ENCODE measurements at places on chromosomes 12 and 14. TPM values are rescaled to one million over a fixed set of nuclear protein-coding genes. Genes with fewer than 3 reads are reported as not detected.

The KCNJ8 gene
- 0.93 TPM for total RNA-seq

The GLI1 gene
- 5.8 TPM for total RNA-seq

- H3K27ac ChIP-seq: no peak overlapping the region
- H3K4me3 ChIP-seq: no peak overlapping the region
- DNase-seq: no peak
- no peaks in the 10 kb centered on the region for H3K27me3 ChIP-seq
- peaks cover 13% of the 10 kb centered on the region for H3K4me1 ChIP-seq
Observed at GRCh38 chr12:116735951-116736599, 1.8 kb downstream of the SPRING1 start.

DNA sequence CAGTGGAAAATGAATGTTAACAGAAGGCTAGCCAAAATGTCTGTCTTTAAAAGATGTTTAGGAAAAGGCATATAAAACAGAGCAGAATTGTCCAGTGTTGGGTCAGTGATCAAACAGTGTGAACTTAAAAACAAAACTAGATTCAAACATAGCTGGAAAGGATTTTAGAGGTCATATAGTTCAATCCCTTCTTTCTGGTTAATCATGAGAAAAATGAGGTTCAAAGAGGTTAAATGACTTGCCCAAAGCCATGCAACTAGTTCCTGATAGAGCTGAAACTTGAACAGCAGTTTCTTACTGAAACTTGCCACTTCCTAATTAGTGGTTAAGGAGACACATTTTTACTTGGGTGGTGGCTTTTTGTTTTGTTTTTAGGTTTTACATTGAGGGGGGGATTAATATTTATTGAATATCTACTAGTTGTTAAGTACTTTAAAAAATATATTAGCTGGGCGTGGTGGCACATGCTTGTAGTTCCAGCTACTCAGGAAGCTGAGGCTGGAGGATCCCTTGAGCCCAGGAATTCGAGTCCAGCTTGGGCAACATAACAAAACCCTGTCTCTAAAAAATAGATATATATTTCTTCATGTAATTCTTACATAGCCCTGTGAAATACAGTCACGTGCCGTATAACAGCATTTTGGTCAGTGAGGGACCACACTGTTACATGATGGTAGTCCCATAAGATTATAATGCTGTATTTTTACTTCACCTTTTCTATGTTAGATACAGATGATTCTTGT lies 20.4 kb downstream of the ACVR1B start:
- no peak overlapping the region for H3K4me3 ChIP-seq
- peak overlapping the region; percentile 65 for H3K27ac ChIP-seq
- H3K36me3 ChIP-seq: peaks cover 3% of the 10 kb centered on the region
- no peaks in the 10 kb centered on the region for H3K27me3 ChIP-seq
- peaks cover 64% of the 10 kb centered on the region for H3K4me1 ChIP-seq
- no peak for DNase-seq

Data from astrocyte (in vitro differentiated cells and primary cell).